ENCODE measurements at places on chromosomes 12 and 14.

DNA sequence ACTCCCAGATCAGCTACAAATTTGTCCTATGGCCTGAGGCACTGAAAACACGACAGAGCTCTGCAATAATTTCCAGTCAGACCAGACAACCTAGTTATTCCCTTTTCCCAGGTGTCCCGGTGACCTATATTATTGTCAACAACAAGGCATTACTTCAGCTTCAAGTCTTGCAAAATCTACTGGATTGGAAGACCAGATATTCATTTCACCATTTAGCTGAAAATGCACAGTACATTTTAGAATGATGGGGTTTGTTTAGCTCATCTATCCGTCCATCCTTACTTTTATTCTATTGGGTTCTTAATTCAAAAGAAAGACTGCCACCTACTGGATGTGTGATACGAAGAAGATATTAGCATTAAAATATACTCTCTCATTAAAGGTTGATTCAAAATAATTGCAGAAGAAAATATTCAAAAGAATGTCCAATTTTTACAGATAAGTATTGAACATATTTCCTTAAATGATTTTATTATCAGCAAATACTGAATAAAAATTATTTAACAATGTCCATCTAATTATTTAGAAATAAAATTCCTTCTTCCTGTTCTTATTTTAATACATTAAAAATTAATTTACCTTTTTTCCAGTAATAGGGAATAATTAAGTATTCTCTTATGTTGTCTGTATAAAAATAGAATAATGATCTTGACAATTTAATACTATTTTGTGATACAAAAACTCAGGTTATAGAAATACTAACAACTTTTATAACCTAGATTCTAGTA lies 244.9 kb upstream of the LRIG3 start:
- peak; percentile 7 for DNase-seq

GRCh38 chr12:49702676-49703215 lies 4.5 kb downstream of the FMNL3 start:
- peak; percentile 63 for DNase-seq

GRCh38 chr14:102333390-102333789 lies 13.8 kb downstream of the ZNF839 start:
- no peak for DNase-seq

GRCh38 chr14:100321473-100322137 lies 1.5 kb upstream of the SLC25A47 start:
- DNase-seq = no peak

Data from brain pericyte (primary cell).